ENCODE measurements at places on chromosomes 7 and 10.

DNA sequence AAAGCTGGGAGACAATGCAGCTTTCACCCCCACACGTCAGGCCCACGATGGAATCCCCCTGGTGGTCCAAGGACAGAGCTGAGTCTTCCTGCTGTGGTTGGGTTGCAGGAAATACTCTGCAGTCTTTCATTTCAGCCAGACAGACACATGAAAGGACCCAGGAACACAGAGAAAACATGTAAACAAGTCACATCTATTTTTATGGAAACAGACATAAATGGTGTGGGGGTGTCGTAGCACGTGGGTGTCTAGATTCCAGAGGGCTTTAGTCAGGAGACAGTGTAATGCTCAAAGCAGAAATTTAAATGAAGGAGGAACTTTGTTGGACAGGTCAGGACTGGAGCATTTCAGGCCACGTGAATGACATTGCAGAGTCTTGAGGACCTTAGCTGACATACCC is 444.6 kb downstream of the SUGCT start:
- no peak for DNase-seq

DNA sequence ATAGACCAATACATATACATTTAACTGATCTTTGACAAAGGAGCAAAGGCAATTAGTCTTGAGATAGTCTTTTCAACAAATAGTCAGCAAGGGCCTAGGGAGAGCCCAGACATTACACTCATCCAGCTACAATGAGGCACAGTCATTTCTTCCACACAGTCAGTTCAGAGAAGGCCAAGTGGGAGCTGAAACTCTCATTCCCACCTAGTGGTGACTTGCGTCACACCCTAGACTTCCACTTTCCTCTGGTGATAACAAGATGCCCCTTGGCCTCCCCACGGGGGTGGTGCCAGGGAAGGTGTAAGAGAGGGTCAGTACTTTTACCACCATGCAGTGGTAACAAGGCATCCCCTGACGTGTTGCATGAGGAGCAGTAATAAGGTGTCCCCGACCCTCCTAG is 8.0 kb downstream of the FRMPD2 start:
- DNase-seq = no peak

- DNase-seq = no peak
These were observed 8.1 kb downstream of the SKIDA1 start for GRCh38 chr10:21517134-21518031.

DNA sequence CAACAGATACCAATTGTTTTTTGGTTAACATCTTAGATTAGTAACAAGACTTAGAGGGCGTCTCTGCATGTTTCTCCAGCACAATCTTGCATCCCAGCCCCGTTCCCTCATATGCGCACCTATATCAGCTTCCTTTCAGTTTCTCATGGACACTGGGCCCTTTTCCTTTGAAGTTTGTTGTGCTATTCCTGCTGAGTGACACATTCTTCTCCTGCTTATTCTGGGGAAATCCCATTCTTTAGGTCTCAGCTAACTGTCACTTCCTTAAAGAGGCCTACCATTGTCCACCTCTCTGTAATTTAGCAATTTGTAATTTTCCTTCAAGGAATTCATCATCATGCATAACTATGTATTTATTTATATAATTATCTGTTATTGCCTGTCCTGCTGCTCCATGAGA is 110.3 kb upstream of the STEAP1B start:
- no peak for DNase-seq

DNA sequence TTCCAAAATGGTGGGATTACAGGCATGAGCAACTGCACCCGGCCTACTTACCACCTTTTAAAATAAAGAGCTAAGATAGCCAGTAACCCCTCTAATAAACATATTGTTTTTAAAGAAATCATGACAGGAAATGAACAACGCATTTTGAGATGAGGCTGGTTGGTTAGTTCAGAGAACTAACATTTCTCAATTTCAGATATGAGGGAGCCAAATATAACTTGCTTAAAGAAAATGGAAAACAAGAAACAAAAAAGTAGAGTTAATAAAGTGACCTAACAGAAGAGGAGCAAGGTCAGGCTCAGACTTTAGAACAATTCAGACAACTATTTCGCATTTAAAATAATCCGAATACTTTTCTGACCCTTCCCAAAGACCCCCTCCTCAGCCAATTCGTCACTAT is 254.9 kb upstream of the PHF14 start:
- no peak for DNase-seq

DNA sequence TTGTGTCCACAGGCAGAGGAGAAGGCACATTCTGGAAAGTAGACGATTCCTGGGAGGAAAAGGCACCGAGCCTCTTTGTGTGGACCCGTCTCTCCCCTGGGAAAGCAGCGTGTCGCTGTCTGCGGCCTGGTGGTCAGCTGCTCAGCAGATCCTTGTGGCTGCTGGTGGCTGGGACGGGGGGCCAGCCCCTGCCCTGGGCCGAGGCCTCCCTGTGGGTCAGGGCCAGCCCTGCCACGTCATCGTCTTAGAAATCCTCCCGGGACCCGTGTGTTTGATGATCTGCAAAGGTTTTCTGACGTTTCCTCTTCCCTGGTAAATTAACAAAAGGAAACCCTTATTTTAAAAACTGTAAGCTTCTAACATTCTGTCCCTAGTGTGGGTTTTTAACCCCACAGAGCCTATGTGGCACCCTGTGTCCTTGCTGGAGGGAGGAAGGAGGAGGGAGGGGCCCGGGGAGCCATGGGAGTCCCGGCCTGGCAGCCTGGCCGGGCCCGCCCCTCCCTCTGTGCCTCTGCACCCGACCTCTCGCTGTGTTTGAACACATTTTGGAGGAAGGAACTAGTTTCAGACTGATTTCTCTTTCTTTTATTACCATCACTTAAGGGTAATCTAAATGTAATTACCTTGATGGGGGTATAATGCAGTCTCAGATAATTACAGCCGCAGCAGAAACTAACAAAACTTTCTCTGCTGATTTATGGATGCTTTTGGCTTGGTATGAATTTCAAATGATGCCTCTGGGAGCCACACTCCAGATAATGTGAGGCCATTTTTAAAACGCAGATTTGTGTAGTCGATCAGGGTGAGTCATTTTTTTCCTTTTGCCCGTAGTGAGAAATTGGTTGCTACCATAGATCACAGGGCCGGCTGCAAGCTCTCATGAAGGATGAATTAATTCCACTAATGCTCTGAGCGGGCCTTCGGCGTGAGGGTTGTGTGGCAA is 85.5 kb downstream of the NKX6-2 start:
- DNase-seq = no peak

Measured in stimulated activated naive CD8-positive, alpha-beta T cell treated with anti-CD3 and anti-CD28 coated beads, Interleukin-15, amount 100 ng/mL, for 72 hours (primary cell).